ENCODE measurements at places on chromosomes 6 and 20. TPM values are rescaled to one million over a fixed set of nuclear protein-coding genes. Genes with fewer than 3 reads are reported as not detected.

Gene BMP7
- polyA plus RNA-seq = 3.2 TPM

Gene POM121L2
- not detected for polyA plus RNA-seq

Gene LYRM4
- polyA plus RNA-seq = 26.9 TPM

Gene BCAS1
- polyA plus RNA-seq = 3.7 TPM

Gene ID4
- 6.0 TPM for polyA plus RNA-seq
